ENCODE measurements at places on chromosomes 2 and 18.

DNA sequence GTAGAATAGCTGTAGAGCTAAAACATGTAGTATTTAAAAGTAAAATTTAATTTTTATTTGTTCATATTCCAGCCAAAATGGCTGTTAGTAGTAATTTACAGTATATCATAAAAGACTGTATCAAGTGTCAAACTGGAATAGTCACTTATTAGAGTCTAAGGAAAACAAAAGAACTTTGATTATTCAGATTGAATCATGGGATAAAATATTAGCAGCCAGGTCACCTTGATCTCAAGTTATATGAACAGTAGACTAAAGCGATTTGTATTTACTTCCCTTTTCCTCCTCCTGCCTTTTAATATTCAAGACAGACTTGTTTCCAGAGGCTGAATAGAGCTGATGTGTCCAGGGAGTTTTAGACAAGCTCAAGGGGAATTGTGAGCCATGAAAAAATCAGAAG, 54.4 kb downstream of the PMAIP1 start:
- no peak for DNase-seq

DNA sequence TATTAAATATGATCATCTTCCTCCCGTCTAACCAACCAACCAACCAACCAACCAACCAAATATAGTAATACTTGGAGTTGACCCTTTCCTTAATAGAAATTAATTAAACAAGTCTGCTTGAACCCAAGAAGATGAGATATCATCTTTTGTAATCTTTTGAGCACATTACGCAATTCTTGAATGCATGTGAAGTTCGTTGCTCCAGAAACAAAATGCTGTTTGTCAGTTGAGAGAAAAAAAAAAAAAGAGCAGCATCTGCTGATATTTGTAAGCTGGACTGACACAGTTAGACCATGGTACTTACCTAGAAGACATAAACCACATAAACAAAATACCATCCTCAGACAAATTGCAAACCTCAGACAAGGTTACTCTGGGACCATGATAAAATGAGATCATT, 9.2 kb upstream of the SERPINB2 start:
- no peak for DNase-seq

DNA sequence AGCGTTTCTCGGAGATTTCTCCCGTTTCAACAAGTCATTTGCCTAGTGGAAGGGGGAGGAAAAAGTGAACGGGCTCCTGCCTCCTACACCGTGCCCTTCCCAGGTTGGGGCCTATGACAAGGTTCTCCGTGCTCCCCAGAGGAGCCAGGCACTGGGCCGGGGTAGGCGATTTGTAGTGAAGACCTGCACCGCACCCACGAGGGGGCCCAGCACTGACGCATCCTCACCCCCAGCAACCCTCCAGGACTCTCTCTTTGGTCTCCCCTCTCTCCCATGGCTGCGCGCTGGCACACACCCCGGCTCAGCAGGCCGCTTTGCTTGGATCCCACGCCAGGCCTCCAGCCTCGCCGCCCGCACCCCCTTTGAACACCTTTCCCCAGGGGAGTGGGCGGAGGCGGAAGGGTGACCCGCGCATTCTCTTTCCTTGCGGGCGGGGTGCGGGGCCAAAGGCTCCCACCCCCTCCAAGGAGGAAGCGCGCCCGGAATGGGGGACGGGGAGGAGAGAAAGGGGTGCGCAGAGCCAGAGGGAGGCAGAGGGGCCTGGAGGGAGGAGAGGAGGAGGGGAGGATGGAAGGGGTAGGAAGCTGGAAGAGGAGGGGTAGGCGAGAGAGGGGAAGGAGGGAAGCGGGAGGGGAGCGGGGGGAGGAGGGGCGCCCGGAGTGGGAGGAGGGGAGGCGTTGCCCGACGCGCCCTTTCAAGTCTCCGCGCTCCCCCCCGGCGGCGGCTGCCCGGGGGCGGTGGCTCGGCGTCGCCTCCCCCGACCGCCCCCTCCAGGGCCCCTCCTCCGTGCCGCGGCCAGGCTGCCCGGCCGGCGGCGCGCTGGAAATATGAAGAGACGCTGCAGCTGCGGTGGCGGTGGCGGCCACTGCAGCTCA, at the start of gene APCDD1:
Gene APCDD1, plus strand, starts transcription at position 830 of the 875 bp plus-strand sequence. CDS start 347 bp downstream, outside the sequence.
- DNase-seq = no peak

DNA sequence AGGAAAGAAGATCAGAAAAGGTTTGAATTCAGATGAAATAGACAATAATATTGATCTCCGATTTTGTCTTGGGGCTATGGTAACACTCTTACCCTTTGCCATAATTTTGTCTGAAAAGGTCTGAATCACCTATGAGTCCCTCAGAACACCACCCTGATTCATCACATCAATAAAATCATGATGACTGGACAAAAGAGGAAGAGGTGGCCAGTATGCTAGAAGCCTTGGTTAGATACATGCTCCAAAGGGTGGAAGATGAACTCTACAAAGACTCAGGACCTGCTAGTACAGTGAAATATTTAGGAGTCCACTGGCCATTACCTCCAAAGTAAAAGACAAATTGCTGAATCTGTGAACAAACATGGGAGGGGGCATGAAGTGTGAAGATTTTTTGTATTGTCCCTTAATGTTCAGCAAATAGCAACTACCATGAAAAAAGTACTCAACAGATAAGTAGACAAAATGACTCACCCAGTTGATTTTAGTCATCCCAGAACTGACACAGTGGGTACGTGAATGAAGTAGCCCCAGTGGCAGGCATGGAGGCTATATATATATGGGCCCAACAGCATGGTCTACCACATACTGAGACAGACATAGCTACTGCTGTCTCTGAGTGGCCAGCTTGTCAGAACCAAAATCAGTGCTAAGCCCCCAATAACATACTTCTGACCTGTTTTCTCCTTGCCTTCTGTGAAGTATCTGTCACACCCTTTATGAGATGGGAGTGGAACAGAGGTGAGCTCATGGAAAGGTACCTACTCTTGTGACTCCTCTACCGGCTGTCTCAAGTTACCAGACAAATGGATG, 36.5 kb upstream of the GLS start:
- no peak for DNase-seq

Data from omental fat pad (tissue), 4 donors.